Islet precursor cell (in vitro differentiated cells): ENCODE measurements at places on chromosomes 16 and 17.
A peak's percentile ranks its signal among the peaks of the same experiment; 100 is the strongest.

- DNase-seq, result peak; percentile 57
Measured at GRCh38 chr16:2429771-2430663, 770 bp downstream of the CCNF start.

- no peak for DNase-seq
Measured at GRCh38 chr16:25614716-25615265, 77.0 kb upstream of the HS3ST4 start.

DNA sequence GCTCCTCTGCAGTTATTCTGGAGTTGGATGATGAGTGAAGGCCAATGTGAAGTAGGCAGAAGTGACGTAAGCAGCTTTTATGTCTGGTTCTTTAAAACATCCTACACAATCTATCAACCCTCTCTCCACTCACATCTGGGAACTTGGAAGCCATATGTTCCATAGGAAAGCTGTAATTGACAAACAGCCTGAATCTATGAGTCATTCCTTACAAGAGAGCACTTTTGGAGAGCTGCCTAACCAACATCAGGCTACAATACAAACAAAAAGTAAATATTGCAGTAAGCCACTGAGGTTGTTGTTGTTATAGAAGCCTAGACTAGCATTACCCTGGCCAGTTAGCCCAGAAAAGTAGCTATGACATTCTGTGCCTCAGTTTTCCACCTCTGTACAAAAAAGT is 5.9 kb downstream of the CCL7 start:
- DNase-seq, result no peak

DNA sequence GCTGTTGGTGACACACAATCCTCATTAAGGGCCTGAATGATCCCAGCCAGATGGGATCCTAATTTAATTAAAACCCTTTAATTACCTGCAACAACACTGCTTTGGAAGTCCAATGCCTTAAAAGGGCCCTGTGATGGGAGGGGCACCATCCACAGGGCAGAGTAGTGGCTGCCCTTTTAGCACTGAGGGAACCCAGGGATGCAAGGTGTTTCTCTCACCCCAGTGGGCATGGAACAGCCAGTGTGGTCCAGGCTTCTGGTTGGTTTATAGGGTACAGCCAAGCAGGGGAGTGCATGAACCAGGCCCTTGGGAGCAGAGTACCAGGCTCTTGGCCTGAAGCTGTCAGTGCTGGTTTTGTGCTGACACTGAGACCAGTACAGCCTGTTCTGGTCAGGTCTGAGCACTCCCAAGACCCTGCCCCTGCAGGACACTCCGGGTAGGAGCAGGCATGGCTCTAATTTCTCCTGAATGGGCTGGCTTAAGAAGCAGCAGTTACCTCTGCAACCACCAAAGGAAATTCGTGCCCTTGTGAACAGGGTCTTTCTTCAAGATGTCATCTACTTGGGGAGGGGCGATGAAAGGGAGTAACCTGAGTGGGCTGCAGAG is 9.9 kb downstream of the NXPH3 start:
- DNase-seq, result peak; percentile 95

DNA sequence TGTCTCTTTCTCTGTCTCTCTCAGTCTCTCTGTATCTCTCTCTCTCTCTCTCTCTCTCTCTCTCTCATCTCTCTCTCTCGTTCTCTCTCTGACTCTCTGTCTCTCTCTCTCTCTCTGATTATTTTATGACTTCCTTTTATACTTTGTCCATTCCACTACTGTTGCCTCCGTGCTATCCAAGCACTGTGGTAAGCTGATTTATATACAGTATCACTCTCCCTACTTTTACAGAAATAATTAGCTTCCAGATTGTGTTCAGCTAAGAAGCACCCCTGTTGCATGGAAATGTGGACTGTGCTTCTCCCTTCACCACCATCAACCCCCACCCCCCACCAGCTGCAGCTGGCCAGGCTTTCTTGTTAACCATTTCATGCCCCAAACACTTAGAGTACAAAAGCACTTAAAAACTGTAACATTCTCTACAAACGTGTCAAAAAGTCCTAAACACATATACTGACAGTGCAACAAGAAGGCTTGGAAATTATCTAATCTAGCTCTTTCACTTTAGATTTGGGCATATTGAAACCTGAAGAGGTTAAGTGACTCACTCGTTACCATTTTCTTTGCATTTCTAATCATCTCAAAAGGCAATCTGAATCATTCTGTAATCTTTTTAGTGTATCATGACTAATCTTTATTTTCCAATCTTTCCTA is 11.6 kb upstream of the TMEM100 start:
- DNase-seq, result no peak

- peak; percentile 94 for DNase-seq
Measured at GRCh38 chr16:71722801-71723536, 1.5 kb downstream of the PHLPP2 start.

GRCh38 chr16:63050391-63050790 is 1014.2 kb upstream of the CDH8 start:
- no peak for DNase-seq

DNA sequence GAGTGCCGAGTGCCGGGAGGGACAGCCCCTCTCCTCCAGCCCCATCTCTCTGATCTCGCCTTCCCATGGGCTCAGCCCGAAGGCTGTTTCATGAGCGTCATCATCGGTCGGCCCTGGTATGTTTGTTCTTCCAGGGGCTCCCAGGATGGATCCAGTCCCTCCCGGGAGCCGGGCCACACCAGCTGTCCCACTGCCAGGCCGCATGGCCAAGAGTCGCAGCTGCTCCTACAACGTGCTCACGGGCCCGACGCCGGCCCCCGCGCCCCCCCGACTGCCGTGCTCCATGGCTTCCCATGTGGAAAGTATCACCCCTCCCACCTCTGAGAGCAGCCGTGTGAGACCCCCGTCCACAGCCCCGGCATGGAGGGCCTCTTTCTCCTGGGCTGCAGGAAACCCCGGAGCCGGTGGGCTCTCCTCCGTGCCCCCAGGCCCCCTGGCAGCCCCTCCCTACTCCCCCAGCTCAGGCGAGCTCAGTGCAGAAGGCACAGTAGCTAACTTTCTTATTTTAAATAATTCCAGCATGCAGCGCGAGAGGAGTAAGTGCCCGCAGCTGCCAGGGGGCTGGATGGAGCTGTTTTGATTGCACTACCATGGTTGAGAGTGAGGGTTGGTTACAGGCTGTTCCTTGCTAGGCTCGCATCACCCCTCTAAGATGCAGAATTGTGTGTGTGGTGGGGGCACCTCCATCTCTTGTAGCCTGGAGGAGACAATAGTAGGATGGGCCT is 26.6 kb upstream of the GSE1 start:
- no peak for DNase-seq

DNA sequence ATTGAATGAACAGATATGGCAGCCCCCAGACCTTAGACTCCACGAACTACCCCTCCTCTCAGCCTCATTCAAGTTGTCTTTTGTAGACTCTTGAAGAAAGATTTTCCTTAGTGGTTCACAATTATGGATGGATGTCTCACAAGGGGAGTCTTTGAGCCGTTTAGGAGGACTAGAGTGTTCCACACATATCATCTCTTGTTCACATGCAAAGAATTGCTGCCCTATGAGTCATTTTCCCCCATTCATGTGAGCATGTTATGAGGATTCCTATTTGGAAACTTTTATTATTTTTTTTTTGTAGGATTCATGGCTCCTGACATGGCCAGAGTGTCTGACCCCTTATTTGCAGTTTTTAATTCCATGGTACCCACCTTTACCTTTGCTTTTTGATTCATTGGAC is 237.1 kb downstream of the SHISA9 start:
- no peak for DNase-seq

DNA sequence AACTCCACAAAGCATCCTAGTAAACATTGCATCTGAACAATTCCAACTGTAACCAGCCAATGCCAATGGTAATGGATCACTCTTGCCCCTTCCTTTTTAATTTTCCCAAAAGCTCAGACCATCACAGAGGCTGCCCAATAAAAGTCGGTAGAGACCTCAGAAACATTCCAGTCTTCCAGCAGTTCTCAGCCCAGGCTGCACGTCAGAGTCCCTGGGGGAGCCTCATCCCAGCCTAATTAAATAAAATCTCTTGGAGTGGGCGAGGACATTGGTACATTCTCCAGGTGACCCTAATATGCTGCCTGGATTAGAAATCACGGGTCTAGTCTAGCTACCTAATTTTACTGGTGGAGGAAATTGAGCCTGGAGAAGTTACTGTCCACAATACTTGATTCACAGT is 117.1 kb upstream of the MYOCD start:
- no peak for DNase-seq

DNA sequence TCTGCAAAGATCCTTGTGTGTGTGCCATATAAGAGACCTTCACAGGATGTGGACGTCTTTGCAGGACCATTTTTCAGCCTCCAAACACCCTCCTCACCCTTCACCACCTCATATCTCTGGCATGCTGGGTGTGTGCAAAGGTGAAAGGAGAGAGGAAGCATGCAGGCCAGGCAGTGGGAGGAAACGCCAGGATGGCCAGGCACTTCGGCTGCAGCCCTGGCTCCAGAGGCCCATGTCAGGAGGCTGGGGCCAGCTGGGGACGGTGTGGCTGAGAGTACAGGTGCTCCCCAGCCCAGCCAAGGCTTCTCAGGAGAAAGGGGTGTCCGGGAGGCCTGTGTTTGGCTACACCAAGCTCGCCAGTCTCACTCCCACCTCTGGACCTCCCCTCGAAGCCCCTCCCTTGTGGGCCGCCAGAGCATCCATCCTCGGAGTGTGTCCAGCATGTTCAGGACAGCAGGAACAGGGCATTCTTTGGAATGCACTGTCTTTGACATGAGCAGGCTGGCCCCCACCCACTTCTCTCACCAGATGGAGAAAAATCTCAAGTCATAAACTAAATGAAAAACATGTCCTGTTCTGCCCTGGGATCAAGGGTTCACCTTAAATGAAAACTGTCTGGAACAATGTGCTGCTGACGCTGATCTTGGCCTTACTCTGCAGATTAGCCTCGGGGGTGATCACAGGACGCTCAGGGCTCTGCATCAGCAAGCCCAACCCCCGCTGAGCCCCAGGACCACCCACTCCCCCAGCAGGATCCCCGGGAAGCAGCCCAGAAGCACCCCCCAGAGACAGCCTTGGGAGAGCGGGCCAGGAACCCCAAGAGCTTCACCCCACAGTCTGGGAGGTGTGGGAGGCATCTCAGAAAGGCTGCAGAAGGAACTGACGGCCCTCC is 15.9 kb downstream of the PEMT start:
- DNase-seq, result no peak

DNA sequence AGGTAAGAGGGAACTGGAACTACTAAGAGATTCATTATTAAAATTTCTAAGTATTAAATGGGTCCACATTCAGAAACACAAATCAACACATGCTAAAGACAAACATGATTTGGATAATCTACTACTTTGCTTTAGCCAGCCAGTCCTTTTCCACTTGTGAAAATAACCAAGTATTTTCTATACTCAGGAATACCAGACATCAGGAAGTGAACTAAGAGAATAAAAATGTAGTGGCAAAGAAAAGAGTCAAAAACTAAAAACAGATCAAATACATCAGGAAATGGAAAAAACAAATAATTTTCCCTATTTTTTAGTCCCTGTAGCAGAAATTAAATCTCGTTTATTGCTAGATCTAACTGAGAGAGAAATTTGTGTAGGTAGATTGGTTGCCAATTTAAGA is 78.0 kb downstream of the MYO1D start:
- DNase-seq, result no peak

GRCh38 chr16:49961089-49961488 is 63.9 kb upstream of the CNEP1R1 start:
- no peak for DNase-seq

DNA sequence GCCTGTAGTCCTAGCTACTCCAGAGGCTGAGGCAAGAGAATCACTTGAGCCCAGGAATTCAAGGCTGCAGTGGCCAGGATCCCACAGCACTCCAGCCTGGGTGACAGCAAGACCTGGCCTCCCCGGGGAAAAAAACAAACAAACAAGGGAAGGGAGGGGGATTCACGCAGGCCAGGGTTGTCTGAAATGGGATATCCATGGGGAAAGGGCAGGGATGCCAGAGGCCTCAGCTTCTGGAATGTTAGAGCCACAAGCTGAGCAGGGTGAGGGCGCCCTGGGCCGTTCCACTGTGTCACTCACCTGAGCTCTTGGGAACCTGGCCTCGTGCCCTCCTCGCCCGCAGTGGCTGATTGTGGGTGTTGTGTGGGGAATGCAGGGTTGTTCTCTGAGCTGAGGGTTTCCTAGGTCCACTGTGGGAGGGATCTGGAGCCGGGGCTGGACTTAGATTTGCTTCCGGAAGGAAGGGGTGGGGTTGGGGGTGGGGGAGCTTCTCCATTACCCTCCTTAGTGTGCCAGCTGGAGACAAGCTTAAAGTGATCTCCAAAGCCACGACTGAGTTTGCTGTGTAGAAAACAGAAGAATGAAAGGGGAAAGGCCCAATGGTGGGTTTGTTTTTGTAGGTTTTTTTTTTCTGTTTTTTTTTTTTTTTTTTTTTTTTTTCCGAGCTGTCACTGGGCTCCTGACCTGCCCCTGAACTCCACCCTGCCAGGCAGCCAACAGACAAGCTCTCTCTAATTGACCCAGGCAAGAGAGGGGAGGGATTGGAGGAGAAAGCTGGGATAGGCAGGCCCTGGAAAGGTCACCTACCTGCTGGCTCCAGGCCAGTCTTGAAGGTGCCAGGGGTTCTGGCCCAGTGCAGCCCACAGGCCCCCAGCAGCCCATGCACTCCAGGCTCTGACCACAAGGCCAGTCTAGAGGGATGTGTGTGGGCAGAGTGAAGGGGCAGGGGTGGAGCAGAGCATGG is at the start of gene SULT1A1:
Gene SULT1A1, minus strand, starts transcription at position 414 of the 964 bp plus-strand sequence. CDS start 1,189 bp downstream, outside the sequence.
- DNase-seq, result peak; percentile 62

GRCh38 chr17:82789806-82790205 is 37.9 kb downstream of the TBCD start:
- DNase-seq, result no peak

GRCh38 chr16:84446596-84447392 is 57.7 kb downstream of the MEAK7 start:
- peak; percentile 28 for DNase-seq

DNA sequence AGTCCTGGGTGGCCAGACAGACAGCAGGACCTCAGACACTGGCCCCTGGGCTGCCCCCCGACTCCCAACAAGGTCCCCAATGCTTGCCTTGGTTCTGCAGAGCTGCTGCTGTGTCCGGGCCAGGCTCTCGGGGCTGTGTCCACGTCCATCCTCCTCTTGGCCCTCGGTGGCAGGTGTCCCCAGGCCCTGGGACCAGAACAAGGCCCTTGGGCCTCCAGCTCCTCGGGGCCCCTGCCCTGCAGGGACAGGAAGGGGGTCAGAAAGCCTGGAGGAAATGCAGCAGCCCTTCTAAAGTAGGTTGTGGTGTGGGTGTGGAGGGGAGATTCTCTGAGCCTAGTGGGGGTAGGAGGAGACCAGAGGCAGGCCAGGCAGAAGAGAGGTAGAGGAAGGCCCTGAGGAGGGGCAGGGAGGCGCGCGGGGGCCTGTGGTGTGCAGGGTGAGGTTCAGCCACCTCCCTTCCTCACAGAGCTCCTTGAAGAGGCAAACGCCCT is 2.5 kb upstream of the AXIN1 start:
- DNase-seq, result no peak
